Substantia nigra (tissue), 51 donors: ENCODE measurements at places on chromosomes 7 and 10.
A peak's percentile ranks its signal among the peaks of the same experiment; 100 is the strongest.

DNA sequence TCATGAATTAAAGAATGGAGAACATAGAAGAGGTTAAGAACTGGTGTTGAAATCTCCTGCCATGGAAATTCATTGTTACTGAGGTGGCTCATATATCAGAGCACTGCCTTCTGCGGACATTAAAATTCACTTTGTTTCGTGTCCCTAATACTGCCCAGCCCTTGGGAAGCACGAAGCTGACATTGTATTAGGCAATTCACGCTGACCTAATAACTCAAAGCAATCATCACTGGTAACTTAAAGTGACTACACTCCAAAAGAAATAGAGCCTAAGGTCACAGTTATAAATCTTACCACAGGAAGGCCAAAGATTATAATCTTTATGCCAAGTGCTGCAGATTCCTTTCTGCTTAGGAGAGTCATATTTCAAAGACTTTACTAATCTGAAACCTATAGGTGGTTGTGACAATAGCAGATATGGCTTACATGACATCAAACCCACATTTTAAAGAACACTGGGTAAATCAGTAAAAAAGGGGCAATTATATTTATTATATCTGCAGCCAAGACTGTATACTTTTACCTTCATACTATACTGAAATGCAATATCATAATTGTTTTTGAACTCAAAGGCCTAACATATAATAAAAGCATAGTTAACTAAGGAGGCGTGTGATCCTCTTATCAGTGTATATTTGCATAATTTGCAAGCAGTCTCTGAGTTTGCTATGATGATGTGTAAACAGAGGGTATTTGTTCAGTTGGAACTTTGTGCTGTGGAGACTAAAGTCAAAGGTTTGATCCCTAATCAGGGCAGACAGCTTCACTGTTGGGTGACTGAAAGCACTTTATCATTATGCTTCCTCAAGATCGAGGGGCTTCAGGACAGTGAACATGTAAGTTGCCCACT lies 51.9 kb upstream of the CAPZA2 start:
- no peak for DNase-seq

- no peak for DNase-seq
These were observed 48.8 kb downstream of the ADCYAP1R1 start for GRCh38 chr7:31100871-31101270.

DNA sequence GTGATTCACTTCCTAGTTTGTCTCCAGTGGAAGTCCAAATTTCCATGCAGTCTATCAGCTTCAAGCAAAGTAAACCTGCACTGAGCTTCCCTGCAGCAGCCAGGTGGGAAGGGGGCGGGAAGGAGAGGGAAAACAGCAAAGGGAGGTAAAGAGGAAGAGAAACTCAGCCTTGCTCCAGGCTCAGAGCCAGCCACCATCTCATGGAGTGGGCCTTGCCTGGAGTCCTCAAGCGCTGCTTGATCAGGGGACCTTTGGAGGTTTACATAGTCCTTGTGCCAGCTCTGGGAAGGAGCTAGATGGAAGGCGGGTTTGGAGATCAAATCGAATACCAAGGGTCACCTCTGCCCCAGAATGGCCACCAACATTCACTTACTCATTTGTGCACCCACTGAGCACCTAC lies 7.4 kb downstream of the CRTAC1 start:
- DNase-seq = no peak

DNA sequence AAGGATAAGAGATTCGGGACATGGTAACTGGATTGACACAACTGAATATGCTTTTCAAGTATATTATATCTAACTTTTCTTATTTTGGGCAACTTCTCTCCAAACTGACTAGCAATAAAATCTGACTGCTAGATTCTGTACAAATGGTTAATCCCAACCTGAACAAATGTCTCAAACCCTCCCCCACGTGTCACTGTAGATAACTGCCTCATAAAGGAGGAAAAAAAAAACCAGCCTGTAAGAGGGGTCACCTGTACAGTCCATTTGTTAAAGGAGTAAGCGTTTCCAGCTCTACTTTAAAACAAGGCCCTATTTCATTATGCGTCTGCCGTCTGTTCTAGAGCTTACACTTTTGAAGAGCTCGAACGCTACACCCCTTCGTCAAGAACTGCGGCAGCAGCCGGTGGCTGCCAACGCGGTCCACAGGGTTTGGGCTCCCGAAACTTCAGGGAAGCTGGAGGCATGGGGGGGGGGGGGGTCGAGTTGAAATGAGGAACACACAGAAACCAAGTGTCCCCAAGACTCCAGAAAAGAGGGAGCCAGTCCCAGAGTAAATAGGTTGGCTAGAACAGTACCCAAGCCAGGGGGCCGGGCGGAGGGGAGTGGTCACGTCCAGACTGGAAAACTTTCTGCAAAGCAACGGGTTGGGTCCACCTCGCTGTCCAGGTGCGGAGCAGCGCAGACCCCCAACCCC lies 492 bp downstream of the COG5 start:
- peak; percentile 52 for DNase-seq

DNA sequence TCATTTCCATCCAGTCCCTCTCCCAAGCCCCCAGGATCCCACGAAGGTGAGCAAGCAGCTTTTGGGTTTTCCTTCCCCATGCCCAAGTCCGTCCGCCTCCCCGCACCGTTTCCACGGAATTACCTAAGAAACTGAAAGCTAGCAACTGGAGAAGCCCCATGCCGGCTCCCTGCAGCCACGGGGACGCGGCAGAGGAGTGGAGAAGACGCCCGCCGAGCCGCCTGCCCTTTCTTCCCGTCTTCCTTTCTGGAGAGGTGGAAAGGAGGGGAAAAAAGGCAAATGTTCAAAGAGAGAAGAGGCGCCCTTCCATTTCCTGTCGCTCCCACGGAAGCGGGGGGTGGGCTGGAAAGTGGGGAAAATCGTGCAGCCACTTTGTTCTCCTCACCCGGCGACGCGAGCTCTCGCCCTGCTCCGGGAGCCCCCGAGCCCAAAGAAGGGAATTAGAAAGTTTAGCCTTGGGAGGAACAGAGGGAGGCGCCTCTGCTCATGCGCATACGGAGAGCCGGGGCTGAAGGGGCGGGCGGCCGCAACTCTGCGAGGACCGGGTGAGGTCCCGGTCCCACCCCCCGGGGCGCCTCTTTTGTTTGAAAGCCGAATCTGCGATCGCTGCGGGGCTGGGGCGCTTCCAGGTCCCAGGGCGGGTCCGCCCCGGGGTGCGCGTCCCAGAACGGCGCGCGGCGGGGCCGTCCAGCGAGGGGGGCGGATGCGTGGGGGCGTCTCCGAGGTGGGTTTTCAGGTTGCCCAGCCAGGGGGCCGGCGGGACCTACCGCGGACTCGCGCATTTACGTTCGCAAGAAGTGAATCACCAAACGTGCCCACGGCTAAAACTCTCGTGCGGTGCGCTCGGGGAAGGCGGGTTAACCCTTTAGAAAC lies at the start of gene LAMB1:
Gene LAMB1, minus strand, starts transcription at position 436 of the 873 bp plus-strand sequence. Its CDS starts 276 bp downstream, at position 160.
- no peak for DNase-seq

GRCh38 chr7:149060156-149060555 lies 30.4 kb downstream of the ZNF786 start:
- no peak for DNase-seq

GRCh38 chr10:83083831-83084230 lies 1055.5 kb upstream of the GHITM start:
- no peak for DNase-seq

DNA sequence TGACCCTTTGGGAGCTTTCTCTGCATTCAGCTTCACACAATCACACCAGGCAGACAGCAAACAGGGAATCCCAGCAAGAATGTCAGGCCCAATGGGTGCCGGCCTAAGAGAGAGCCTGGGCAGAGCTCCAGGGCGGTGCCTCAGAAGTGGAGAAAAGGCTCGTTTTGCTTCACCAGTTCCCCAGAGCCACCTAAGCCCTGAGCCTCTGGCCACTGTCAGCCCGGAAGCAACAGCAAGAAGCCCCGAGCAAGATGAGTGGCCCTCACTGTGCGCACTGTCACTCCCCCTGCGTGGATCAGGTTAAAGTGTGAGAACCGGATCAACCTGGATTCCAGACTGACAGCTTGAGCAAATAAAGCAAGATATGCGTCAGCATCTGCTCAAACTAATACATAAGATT lies 14.7 kb downstream of the CNPY1 start:
- no peak for DNase-seq

DNA sequence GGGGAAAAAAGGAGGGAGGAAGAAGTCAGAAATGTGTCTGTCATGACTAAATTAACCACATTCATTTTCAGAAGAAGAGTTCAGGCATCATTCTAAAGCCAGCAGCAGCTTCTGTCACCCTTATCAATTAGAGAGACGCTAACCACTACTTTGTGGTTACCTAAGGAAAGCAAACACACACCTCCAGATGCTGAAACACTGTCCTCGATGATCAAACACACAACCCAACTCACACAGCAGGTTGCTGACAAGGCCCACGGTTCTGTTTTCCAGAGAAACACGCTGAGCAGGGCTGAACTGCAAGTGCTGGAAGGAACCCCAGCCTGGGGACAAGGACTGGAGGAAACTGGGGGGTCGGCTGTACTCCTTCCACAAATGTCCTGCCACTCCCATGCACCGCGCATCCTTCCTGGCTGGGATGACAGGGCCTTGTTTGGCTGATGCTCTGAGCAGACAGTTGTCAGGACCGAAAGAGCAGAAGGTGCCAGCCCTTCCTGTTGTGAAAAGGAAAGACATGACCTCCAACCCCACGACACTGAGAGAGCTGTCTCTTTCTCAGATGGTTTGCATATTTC lies 36.6 kb downstream of the PRKCQ start:
- no peak for DNase-seq

GRCh38 chr7:47653550-47654411 lies 71.9 kb upstream of the TNS3 start:
- DNase-seq = no peak

DNA sequence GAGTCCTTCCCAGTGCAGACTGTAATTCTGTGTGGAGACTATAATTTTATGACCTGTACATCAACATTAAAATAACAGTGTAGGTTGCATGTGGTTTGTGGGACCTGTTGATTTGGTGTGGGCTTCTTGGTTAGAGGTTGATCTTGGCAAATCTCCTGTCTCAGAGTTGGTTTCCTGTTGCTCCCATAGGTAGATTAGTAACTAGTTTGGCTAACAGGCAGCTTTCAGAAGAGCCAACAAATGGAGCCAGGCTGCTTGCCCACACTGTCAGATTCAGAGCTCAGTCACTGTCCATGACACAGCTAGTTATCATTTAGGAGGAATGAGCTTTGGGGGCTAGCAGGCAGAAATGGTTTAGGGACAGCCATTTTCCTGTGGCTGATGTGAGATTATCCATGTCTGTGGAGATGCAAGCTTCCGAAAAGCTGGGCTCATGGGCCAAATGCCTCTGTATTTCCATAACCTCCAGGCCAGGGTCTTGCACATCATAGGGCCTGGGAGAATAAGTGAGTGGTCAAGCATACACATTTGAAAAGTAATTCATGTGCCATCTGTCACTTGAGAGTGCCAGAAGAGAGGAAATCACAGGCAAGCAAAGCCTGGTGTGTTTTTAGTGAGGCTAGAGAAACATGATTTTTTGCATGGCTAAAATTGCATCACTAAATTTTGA lies 33.4 kb downstream of the CCM2 start:
- DNase-seq = no peak

DNA sequence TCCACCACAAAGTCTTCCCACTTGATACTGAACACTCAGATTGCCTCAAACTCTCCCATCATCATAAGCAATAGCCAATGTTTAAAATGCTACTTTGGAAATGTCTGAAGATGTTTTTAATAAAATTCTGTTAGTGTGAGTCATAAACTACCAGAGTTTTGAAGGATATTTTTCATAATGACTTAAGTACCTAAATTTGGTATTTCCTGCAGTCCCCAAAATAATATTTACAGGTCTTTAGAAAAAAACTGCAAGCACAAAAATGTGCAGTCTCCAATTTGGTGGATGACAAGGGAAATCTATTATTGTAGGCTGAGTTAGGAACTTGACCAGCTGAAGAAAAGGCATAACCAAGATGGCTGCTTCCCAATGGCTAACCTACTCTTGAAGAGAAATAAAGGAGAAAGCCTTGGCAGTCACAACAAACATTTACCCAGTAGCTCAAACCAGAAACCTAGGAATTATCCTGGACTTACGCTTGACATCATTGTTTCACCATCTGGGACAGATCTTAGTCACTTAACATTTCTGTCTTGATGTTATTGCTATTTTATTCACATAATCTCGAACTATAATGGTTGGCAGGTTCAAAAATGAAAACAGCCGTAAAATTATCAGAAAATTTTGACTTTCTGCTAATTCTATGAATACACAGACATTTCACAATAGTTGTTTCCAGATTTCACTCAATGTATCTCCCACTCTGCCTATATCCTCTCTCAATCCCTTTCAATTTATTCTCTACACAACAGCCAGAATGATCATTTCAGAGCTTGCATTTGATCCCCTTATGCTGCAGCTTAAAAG lies 111.2 kb upstream of the STEAP1B start:
- DNase-seq = no peak

DNA sequence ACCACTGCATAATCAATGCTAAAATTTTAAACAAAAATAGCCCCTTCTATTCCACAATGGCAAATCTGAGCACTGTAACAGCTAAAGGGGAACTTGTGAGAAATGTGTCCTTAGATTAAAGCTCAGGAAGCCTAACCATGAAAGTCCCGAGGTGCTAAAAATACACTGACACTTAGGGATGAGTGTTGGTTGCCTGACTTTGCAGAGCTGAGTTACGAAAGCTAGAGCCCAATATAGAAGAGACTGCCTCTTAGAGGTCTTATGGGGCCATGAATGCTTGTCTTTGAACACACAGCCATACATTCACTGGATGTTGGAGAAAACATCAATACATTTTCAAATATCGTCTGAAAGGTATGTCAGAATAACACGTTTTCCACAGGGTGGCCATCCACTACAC lies 209.7 kb downstream of the LHFPL3 start:
- DNase-seq = no peak

DNA sequence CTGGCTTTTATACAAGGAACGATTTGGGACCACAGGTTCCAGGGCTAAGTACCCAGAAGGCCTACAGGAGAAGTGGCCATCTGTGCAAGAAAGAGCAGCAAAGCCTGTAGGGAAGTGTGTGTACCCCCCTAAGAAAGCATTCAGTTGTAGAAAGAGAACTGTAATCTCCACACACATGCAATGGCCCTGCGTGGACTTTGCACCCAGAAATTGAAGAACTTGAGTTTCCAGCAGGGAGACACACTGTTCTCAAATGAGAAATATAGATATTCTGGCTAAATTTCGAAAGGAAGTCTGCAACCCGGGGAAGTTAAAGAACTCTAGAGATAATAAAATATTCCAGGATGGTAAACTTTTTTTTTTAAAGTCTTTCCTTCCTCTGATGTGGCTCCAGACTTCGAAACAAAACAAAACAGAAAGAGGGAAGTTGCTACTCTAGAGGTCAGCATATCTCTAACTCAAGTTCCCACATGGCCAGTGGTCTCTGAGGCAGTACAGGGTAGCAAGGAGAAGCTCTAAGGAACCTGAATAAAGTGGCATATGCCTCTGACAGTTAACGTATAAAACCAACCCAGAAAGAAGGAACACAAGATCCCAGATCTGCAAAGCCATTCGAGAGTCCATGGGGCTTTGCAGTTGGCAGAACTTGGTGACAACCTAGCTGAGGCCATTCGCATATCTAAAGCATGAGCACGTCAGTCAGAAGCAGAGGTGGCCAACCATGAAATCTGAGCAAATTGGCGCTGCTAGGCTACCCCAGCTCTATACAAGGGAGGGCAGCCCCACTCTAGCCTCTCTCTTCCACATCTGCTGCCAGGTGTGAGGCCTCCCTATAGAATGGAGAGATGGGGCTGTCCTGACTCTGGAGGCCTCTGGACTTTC lies 56.6 kb downstream of the ELMO1 start:
- DNase-seq = no peak
